ENCODE measurements at places on chromosomes 3 and 15. TPM values are rescaled to one million over a fixed set of nuclear protein-coding genes. Genes with fewer than 3 reads are reported as not detected.
A peak's percentile ranks its signal among the peaks of the same experiment; 100 is the strongest.

GRCh38 chr15:35771746-35772442, 225.9 kb upstream of the DPH6 start:
- no peaks in the 10 kb centered on the region for H3K27me3 ChIP-seq
- no peak overlapping the region for H3K27ac ChIP-seq
- DNase-seq = no peak
- no peak overlapping the region for H3K4me3 ChIP-seq

DNA sequence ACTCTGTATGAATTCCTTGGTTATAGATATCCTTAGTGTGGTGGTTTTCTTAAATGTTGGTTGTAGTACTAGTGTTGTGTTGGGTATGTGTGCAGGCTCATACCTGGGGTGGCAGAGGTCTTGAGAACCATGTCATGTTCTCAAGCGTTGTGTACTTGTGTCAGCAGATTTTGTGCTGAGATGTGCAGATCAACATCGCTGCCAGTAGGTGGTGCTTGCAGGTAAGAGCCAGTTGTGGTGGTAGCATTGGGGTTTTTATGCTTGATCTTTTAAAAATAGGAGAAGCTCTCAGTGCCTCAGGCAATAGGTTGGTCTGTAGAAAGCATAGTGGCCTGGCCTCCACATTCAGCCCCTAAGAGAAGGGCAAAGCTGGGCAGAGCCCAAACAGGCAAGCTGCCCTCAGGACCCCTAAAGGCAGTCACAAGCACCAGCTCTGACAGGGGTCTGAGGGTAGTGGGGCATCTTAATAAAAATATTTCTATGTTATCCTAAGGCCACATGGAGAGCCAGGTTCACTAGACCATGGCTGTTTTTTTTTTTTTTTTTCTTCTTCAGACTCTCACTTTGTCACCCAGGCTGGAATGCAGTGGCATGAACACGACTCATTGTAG, 164.0 kb downstream of the IL20RB start:
- no peaks in the 10 kb centered on the region for H3K27me3 ChIP-seq
- no peaks in the 10 kb centered on the region for H3K36me3 ChIP-seq
- H3K27ac ChIP-seq = no peak overlapping the region
- no peak overlapping the region for H3K4me3 ChIP-seq
- peak; percentile 30 for DNase-seq
- no peaks in the 10 kb centered on the region for H3K4me1 ChIP-seq

DNA sequence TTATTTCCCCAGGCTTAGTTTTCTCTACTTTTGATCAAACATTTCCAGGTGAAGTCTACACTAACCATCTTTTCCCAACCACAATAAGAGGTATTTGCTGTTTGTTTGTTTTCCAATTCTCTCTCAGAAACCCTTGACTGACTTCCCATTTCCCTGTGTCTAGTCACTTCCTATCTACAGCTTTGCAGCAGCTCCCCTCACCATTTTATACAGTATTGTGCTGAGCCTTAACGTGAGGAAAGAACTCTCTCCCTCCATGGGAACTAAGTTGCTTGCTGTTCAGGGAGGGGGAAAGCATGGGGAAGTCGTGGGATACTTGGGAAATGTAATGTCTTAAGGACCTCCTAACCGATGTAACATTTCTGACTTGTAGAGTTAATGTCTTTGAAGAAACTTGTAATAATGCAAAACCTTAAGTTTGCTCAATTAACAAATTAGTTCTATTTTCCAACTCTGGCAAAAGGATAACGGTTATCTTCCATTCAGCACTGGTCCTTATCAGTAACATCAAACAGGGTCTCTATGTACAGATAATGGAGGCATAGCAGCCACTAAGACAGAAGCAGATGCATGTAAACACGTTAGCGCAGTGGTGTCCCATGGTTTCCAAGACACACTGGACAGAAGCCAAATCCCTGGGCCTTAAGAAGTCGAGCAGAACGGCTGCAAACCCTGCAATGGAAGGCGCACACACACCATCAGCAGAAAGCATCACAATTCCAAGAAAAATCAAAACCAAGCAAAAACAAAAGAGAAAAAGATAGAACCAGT, 39.7 kb downstream of the NPTN start:
- peak; percentile 24 for DNase-seq
- no peak overlapping the region for H3K27ac ChIP-seq
- H3K4me3 ChIP-seq = no peak overlapping the region

GRCh38 chr3:57199895-57200297, at the start of gene HESX1:
Gene HESX1, minus strand, starts transcription at chr3:57199978. Its CDS starts 60 bp downstream, at chr3:57199918.
- H3K27me3 ChIP-seq = no peaks in the 10 kb centered on the region
- H3K4me1 ChIP-seq = peaks cover 9% of the 10 kb centered on the region
- no peak for DNase-seq
- H3K27ac ChIP-seq = no peak within 1 kb of the TSS
- no peak within 1 kb of the TSS for H3K4me3 ChIP-seq

GRCh38 chr3:124605781-124606579, 124.3 kb upstream of the UMPS start:
- no peaks in the 10 kb centered on the region for H3K4me1 ChIP-seq
- H3K36me3 ChIP-seq = no peaks in the 10 kb centered on the region
- H3K27ac ChIP-seq = no peak overlapping the region

NMD3 gene
- total RNA-seq = 57.9 TPM

SLC6A11 gene
- total RNA-seq = not detected

HEMK1 gene
- total RNA-seq = 15.2 TPM

LIPC gene
- not detected for total RNA-seq
